ENCODE measurements at places on chromosomes 16 and 17.

GRCh38 chr16:11138769-11139325 is 117.2 kb downstream of the SOCS1 start:
- no peak for DNase-seq

DNA sequence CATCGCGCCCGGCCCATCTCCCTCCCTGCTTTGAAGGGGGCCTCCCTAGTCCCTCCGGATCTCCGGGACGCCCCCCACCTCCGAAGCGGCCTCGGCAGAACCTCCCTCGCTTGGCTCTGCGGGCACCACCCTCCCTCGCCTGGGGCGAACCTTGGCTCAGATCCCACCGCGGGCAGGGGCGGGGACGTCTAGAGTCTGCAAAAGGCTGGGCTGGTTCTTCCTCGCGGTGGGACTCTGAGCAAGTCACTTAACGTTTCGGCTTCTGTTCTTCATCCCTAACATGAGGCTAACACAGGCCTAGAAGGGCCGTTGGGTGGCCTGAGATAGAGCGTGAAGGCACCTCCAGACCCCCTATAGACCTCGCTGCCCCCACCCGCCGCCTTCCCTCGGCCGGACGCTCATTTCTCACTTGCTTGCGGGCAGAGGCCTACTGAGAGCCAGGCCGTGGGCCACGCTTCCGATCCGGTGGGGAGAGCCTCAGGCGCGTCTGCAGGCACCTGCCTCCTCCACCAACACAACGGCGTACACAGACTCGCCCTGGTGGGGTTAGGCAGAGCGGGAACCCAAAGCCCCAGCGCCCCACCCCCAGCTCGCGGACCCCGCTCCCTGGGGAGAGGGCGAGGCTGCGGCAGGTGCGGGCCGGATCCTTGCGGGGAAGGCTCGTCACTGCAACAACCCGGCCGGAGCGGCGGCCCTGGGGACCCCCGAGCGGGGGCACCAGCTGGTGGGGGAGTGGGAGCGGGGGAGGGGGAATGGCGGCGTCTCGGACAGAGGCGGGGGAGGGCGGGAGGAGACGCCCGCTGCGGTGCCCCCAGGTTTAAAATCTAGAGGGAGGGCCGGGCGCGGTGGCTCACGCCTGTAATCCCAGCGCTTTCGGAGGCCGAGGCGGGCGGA is 5.4 kb downstream of the MYO1C start:
- DNase-seq, result peak; percentile 77

DNA sequence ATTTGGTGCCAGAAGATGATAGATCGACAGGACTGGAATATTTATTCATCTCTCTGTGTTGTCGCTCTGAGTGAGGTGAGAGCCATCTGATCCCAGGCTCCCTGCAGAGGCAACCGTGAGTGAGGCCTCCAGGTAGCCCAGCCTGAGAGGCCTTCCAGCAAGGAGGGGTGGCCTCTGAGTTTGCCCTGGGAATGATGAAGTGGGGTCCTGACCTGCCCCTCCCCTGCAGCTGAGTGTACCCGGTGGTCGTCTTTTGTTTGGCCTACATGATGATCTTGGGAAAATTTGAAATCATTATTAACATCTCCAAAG is 86.4 kb downstream of the CBLN1 start:
- no peak for DNase-seq

GRCh38 chr17:55641676-55642081 is 81.0 kb downstream of the TMEM100 start:
- peak; percentile 48 for DNase-seq

DNA sequence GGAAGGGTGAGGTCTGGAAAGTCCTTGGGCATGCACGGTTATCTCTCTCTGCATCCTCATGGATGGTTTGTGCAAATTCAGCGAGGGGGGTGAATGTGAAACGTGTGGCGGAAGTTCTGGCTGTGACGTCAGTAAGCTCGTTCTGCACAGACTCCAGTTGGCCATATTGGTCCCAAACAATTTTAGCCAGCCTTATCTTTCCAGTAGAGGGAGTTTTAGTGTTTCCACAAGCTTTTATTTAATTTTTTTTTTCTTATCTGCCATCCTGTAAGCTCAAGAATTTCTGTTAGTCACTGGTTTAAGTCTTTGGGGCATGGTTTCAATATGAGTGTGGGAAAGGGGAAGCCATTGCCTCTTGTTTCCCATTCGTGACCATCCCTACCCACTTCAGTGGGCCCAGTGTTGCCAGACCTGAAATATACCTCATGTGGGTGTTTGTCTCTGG is 39.0 kb downstream of the HLF start:
- DNase-seq, result no peak

DNA sequence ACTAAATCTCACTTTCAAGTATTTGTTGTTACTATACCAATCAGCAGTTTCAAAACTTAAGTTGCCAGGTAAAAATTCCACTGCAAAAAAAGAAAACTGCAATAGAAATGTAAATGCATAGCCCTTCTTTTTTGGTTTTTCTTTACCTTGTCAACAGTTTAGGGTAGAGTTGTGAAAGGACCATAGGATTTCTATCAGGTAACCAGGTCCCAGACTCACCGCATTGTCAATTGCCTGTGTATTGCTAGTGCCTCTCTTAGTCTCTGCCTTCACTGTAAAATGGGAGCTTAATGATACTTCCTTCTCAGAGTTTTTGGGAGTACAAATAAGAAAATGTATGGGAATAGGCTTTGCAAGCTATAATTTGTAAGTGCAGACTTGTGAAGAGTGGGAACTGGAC is 145.0 kb downstream of the FTO start:
- no peak for DNase-seq

DNA sequence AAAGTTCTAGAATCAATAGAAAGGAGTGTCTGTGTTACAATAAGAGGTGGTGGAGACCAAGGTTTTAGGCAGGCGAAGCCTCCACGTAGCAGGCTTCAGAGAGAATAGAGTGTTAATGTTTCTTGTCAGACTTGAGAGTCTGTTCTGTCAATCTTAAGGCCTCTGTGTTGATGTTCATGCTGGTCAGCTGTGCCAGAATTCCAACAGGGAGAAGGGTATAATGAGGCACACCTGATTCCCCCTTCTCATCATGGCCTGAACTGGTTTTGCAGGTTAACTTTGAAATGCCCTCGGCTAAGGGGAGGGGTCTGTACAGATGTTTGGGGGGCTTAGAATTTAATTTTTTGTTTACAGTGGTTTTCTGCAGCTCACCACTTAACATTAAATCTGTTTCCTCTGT is 46.0 kb downstream of the RNF112 start:
- DNase-seq, result no peak

- DNase-seq, result no peak
These were observed 28.4 kb upstream of the WFIKKN2 start for GRCh38 chr17:50807009-50807408.

DNA sequence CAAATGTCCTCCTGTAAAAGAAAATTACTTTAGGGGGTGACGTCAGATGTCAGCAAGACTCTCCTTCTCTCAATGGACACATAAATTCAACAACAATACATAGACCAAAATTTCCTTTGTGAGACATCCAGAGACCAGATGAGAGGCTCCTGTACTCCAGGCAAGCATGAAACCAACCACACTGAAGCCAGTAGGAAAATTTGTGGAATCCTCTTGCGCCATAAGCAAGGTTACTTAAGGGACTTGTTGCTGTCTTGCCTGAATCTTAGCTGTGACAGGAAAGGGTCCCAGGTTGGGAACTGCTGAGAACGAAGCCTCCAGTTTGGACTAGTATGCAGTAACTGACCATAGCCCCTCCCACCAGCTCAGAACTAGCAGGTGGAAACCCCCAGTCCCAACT is 56.0 kb downstream of the CEP112 start:
- DNase-seq, result no peak

DNA sequence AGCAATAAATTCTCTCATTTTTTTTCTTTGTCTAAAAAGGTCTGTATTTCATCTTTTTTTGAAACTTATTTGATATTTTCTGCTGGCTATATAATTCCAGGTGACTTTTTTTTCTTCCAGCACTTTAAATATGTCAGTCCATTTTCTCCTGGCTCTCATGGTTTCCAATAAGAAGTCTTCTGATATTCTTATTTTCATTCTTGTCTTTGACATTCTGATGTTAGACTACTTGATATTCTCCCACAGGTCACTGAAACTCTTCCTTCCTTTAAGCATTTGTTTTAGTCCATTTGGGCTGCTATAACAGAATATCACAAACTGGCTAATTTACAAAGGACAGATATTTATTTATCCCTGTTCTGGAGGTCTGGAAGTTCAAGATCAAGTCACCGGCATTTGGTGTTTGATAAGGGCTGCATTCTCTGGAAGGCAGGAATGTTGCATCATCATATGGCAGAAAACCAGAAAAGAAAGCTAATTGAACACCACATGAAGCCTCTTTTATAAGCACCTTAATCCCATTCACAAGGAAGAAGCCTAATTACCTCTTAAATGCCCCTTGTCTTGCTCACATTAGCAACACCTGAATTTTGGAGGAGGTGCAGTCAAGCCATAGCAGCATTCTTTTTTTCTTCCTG is 242.1 kb upstream of the TNRC6C start:
- no peak for DNase-seq

GRCh38 chr17:43517615-43518386 is 28.3 kb downstream of the ETV4 start:
- no peak for DNase-seq

- no peak for DNase-seq
These were observed 164.3 kb downstream of the ABCA8 start for GRCh38 chr17:68790931-68791330.

GRCh38 chr16:25596194-25596593 is 95.6 kb upstream of the HS3ST4 start:
- no peak for DNase-seq
